Stomach (tissue), 19 donors: ENCODE measurements at places on chromosomes 3 and 15.

DNA sequence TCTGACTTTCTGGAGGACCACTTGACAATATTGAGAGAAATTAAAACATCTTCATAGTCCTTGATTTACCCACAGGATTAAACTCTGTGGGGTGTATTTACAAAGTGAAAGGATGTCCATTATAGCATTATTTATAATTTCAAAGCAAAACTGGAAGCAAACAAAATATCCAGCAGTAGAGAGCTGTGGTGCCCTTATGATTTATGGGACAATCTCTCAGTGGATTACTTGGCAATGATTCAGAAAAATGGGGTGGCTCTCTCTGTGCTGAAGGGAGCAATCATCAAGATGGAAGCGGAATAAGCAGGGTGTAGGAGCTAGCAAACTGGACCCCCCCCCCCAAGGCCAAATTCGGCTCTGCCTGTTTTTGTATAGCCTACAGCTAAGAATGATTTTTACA, 9.0 kb downstream of the PPCDC start:
- peaks cover 17% of the 10 kb centered on the region for H3K4me1 ChIP-seq
- DNase-seq = no peak
- H3K27ac ChIP-seq = no peak overlapping the region
- H3K4me3 ChIP-seq = no peak overlapping the region
- no peaks in the 10 kb centered on the region for H3K27me3 ChIP-seq

- H3K27me3 ChIP-seq = no peaks in the 10 kb centered on the region
- peaks cover 66% of the 10 kb centered on the region for H3K36me3 ChIP-seq
- H3K4me1 ChIP-seq = no peaks in the 10 kb centered on the region
- DNase-seq = no peak
- no peak overlapping the region for H3K4me3 ChIP-seq
These were observed 88.3 kb downstream of the ARIH1 start for GRCh38 chr15:72562386-72562785.

- no peaks in the 10 kb centered on the region for H3K27me3 ChIP-seq
- DNase-seq = peak; percentile 11
- H3K4me3 ChIP-seq = no peak overlapping the region
- H3K27ac ChIP-seq = no peak overlapping the region
- no peaks in the 10 kb centered on the region for H3K4me1 ChIP-seq
These were observed 49.9 kb downstream of the PARP15 start for GRCh38 chr3:122627301-122627700.

DNA sequence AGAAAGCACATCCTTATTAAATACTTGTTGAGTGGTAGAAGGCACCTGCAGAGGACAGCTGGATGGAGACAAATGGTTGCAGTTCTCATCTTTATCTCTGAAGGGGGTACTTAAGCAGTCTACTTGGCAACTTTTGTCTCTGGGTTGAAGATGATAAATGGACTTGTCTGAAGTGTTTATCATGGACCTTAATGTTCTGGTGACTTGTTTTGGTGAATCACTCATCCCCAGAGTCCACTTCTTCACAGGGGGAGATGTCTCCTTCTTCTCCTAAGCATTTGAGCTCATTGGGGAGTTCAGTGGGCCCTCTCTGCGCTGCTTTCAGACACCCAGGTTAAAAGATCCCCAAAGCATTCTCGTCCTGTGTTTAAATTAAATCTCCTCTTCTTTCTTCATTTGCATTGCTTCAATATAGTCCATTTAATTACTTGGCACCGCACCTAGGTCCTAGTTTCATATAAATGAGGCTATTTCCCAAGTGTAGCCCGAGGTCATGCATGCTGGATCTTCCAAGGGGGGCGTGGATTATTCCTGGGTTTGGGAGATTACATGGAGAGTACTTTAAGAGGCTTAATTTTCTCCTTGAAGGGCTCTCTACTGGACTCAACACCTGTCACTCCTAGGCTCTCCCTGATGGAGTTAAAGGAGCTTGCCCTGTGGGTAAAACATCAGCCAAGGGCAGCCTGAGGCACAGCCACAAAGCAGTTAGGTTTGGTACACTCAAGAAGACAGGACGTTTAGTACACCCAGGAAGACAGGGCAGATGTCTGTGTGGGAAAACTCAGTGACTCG, 239.3 kb upstream of the C2CD4B start:
- peak overlapping the region; percentile 34 for H3K27ac ChIP-seq
- H3K36me3 ChIP-seq = no peaks in the 10 kb centered on the region
- peaks cover 2% of the 10 kb centered on the region for H3K4me1 ChIP-seq
- no peak for DNase-seq
- no peak overlapping the region for H3K4me3 ChIP-seq

DNA sequence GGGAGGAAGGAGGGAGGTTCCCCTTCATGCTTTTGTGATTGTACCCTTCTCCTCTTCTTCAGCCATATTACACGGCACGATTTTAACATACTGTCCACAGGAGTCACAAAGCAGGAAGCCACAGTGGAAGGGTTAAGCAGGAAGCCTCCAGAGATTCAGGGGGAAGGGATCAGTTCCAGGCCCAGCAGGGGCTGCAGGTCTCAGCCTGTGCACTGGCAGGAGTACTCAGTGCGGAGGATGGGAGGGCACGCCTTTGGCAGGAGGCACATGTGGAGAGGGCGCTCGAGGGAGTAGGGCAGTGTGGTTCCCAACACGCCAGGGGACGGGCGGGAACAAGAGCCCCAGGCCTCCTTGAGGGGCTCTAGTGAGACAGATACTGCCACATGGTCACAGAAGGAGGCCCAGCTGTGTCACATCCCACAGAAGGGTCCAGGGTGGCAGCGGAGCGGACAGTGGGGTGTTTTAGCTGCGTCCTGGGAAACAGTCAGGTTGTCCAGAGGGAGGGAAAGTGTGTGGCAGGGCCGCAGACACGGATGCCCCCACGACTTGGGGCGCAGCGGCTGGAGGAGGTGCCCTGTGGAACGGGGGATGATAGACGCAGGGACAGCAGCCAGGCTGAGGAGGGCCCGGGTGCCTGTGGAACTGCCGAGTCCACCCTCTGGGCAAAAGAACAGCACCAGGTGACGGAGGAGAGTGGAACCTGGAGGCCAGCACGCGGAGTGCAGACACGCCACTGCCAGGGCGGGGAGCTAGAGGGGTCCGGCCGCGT, 77.5 kb downstream of the CHSY1 start:
- no peak overlapping the region for H3K27ac ChIP-seq
- H3K27me3 ChIP-seq = no peaks in the 10 kb centered on the region
- DNase-seq = no peak
- H3K4me3 ChIP-seq = no peak overlapping the region
- H3K36me3 ChIP-seq = peaks cover 27% of the 10 kb centered on the region
- H3K4me1 ChIP-seq = peaks cover 4% of the 10 kb centered on the region

- no peaks in the 10 kb centered on the region for H3K36me3 ChIP-seq
- H3K27ac ChIP-seq = no peak overlapping the region
- peaks cover 3% of the 10 kb centered on the region for H3K27me3 ChIP-seq
- no peaks in the 10 kb centered on the region for H3K4me1 ChIP-seq
- DNase-seq = no peak
These were observed 81.0 kb upstream of the KCNMB2 start for GRCh38 chr3:178455226-178455625.

DNA sequence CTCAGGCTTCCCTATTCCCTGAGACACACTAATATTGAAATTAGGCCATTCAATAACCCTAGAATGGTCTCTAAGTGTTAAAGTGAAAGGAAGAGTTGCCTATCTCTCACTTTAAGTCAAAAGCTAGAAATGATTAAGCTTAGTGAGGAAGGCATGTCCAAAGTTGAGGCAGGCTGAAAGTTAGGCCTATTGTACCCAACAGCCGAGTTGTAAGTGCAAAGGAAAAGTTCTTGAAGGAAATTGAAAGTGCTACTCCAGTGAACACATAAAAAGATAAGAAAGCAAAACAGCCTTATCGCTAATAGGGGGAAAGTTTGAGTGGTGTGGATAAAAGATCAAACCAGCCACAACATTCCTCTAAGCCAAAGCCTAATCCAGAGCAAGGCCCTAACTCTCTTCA, 117.9 kb upstream of the SPATA12 start:
- H3K4me3 ChIP-seq = no peak overlapping the region
- H3K36me3 ChIP-seq = no peaks in the 10 kb centered on the region
- DNase-seq = peak; percentile 36
- H3K27ac ChIP-seq = peak overlapping the region; percentile 35
- peaks cover 17% of the 10 kb centered on the region for H3K4me1 ChIP-seq

DNA sequence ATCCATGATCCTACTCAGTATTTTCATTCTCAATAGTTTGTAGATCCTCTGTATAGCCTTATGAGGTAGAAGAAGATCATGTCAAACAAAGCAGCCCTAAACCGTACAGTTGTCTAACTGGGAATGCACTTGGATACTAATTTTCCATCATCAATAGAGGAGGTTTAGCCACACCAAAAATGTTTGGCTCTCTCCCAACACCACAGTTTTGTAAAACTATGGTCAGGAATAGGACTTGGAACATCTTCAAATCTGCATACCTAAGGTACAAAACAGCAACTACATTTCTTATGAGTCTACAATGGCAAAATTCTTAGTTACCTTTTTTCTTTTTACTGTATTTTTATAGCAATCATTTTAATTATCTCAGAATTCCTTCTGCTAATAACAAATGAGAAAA, 1001.6 kb downstream of the ROBO2 start:
- no peaks in the 10 kb centered on the region for H3K27me3 ChIP-seq
- H3K4me3 ChIP-seq = no peak overlapping the region
- H3K27ac ChIP-seq = no peak overlapping the region
- DNase-seq = no peak
- no peaks in the 10 kb centered on the region for H3K36me3 ChIP-seq

- no peaks in the 10 kb centered on the region for H3K36me3 ChIP-seq
- peaks cover 47% of the 10 kb centered on the region for H3K4me1 ChIP-seq
- no peaks in the 10 kb centered on the region for H3K27me3 ChIP-seq
- no peak overlapping the region for H3K4me3 ChIP-seq
- peak overlapping the region; percentile 16 for H3K27ac ChIP-seq
- no peak for DNase-seq
These were observed 72.8 kb downstream of the CPN2 start for GRCh38 chr3:194278186-194278845.

DNA sequence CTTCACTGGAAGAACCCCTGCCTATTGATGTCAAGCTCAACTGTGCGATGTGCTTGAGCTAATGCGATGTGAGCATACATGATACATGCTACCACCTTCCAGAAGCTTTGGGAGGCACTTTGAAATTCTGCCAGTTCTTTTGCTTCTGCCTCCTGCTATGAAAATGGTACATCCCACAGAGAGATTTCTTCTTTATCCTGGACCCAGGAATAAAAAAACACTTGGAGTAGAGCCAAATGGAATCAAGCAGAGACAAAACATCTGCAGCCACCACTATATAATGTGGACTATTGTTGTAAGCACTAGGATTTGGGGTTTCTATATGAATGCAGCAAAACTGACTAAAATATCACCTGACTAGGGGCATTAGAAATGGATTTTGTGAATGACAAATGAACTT, 119.9 kb upstream of the GAP43 start:
- peak; percentile 25 for DNase-seq
- no peaks in the 10 kb centered on the region for H3K4me1 ChIP-seq
- H3K27ac ChIP-seq = no peak overlapping the region
- H3K36me3 ChIP-seq = no peaks in the 10 kb centered on the region
- no peak overlapping the region for H3K4me3 ChIP-seq
- no peaks in the 10 kb centered on the region for H3K27me3 ChIP-seq
